DMS153 (cell line): ENCODE measurements at places on chromosomes 4 and X.

- DNase-seq = no peak
Observed at GRCh38 chrX:53254570-53255461, 26.6 kb downstream of the IQSEC2 start.

DNA sequence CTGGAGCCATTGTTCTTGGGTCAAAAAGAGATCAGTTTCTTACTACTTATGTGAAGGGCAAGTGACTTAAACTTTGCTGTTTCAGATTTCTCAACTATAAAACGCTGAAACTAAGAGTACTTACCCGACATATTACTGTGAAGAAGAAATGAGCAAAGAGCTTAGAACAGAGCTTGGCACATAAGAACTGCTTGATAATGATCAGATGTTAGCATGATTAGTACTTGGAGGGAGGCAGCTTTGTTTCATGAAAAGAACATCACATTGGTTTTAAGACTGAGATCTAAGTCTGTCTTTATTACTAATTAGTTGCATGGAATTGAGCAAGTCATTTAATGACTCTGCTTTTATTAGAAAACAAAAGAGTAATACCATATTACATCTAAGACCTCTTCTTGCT, 169.1 kb downstream of the ARHGAP24 start:
- DNase-seq = no peak

DNA sequence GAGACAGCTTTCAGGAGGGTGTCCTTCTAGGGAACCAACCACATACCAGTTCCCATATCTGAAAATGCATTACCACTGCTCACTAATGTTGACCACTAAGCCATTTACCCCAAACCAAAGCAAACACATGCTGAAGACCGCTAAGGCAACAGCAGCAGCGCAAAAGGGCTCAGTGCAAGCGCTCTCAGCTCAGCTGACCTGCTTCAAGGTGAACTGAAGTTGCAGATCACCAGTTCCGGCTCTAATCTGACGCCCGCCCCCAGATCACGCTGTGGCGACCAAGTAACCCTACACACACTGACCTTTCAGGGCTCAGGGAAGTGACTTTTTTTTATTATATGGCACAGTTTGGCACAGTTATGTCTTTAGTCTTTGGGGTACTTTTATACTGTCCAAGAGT, 5.8 kb downstream of the MECP2 start:
- no peak for DNase-seq

DNA sequence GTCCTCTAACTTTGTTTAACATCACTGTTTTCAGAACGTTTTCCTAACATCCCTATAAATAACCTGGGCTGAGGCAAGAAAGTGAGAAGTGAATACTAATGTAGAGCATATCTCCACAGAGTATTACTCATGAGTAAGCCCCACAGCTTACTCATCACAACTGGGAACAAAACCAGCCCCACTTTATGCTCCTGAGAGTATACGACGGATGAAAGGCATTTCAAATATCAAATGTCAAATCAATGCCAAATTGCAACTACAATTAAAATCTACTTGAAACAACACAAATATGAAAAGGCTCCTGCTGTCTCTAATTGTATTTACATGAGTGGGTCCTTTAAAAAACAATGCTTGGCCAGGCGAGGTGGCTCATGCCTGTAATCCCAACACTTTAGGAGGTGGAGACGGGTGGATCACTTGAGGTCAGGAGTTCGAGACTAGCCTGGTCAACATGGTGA, 41.2 kb downstream of the SH3RF1 start:
- DNase-seq = no peak

DNA sequence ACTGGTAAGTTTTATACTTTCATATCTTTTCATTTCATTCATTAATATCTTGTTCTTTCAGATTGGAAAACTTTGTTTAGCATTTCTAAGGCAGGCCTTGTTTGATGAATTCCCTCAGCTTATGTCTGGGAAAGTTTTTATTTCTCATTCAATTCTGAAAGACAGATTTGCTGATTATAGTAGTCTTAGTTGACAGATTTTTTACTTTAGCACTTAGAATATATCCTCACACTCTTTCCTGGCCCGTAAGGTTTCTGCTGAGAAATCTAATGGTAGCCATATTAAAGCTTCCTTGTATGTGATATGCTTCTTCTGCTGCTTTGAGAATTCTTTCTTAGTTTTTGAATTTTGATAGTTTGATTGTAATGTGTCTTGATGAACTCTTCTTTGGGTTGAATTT, 296.6 kb downstream of the CHIC1 start:
- no peak for DNase-seq

DNA sequence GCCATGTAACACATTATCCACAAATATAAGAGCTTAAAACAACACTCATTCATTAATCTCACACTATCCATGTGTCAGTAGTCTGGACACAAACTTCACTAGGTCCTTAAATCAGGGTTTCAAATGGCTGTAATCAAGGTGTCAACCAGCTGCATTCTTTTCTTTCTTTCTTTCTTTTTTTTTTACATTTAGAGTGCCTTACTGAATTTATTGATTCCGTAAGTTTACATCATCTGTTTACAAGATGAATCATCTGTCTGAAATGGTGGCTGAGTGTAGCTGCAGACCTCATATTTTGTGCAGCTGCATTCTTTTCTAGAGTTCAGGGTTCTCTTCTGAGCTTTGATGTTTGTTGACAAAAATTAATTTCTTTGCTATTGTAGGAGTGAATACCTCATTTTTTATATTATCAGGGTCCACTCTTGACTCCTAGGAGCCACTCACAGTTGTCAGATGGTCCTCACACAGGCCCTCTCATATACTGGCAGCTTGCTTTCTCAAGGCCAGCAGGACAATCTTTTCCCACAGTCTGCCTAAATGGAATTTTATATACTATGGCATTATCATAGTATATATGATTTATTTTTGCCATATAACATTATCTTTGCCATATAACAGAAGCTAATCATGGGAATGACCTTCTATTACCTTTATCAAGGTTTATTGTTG, 37.8 kb downstream of the SPOCK3 start:
- no peak for DNase-seq
